Stimulated activated naive CD8-positive, alpha-beta T cell treated with anti-CD3 and anti-CD28 coated beads, Interleukin-15, Interleukin-2, amounts not matched to agents 100 U/mL and 50 U/mL, for 24 hours (primary cell): ENCODE measurements at places on chromosomes 3 and 15.

DNA sequence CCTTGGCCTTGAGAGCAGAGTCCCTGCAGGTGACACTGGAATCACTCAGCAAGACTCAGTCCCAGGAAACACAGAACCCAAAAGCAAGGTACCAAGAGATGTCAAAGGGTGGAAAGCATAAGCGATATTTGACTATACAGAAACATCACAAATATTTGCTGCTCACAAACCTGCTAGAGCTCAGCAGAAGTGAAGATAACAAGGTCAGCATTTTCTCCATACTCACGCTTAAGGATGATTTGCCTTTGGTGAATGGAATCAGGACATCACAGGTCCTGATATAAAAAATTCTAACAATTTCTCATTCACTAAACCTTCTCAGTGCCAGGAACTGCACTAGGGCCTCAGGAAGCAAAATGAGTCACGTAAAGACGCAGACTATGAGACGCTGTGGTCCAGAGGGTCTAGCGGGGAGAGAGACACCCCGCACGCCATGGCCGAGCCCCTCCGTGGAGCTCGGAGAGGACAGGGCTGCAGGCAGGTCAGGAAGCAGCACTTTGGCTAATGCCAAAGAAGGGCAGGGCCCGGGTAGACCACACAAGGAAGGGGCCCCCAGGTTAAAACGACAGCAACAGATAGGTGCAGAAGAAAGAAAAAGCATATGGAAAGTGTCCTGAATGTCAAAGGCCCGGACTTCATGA, 10.7 kb downstream of the PCSK6 start:
- no peak for DNase-seq

DNA sequence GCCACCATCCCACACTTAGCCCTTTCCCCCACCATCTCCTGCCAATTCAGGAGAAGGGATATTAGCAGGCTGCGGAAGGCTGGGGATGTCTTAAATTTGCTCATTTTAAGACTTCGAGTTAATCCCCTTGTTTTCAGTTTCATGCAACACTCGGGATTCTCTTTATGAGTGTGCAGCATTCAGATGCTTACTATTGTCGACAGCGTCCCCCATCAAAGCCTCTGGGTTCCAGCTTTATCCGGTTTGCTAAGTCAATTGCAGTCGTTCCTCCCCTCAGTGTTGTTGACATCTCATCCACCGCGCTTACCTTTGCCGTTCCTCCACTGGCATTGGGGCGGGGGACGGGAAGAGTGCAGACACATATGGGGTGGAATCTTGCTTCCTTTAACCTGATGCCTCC, 220.2 kb downstream of the VPS13C start:
- no peak for DNase-seq

- no peak for DNase-seq
These were observed 98.9 kb downstream of the LSM3 start for GRCh38 chr3:14277557-14277956.

DNA sequence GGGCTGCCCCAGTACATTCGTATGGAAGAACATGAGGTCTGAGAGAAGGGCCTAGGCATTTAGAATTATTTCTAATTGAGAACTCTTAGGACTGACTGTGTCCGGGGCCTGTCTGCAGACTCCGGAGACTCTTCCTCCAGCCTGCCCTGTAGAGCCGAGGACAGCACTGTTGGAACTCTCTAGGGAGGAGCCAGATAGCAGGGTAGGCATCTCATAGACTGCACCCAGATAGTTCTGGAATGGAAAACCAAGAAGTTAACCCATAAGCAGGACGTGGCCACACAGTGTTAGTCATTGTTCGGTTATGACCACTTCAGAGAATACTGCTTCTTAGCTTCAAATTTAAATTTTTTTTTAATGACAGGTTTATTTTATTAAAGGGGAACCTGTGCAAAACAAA, 59.5 kb downstream of the SNRK start:
- peak; percentile 20 for DNase-seq
